ENCODE measurements at places on chromosomes 4 and X. TPM values are rescaled to one million over a fixed set of nuclear protein-coding genes. Genes with fewer than 3 reads are reported as not detected.

DNA sequence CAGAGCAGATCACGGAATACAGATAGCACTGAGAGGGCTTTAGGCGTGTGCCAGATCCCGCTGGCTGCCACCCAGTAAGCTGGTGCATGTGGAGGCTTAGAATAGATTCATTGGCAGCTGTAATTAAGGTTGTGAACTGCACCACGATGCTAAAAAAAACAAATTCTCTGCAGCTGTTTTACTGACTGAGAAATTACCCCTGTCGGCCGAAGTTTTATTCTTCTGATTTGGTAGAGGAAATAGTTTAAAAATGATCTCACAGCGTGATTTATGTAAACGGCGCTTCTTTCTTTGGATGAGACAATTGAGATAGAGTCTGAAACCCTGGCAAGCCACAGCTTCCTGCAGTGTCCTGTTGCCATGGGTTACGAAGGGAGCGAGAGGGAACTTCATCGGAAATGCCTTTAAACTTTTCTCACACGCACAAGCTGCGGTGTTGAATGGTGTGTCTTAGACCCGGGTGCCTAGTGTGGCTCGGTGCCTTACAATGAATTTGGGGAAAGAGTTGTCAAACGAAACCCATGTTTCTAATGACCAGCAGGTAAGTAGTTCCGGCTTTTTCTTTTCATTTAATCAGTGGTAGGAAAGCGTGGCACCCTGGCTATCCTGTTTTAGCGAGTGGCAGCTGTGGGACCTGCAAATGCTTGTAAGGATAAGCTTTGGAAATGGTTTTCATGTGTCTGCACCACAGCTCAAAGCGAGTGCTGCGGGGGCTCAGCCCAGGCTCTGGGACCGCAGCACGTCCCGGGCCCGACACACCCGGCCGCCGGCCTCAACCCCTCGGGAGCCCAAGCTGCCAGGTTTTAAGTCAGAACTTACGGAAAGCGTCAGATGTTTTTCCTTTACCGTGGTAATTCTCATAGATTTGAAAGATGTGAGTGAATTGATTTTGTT, 71.7 kb upstream of the HGFAC start:
- peak overlapping the region; percentile 16 for H3K4me3 ChIP-seq
- H3K36me3 ChIP-seq: no peaks in the 10 kb centered on the region
- no peak overlapping the region for H3K27ac ChIP-seq
- peak; percentile 42 for DNase-seq

GRCh38 chrX:121238093-121238492, 190.7 kb downstream of the GLUD2 start:
- H3K4me1 ChIP-seq: no peaks in the 10 kb centered on the region
- no peaks in the 10 kb centered on the region for H3K36me3 ChIP-seq
- H3K27me3 ChIP-seq: no peaks in the 10 kb centered on the region
- no peak overlapping the region for H3K4me3 ChIP-seq

DNA sequence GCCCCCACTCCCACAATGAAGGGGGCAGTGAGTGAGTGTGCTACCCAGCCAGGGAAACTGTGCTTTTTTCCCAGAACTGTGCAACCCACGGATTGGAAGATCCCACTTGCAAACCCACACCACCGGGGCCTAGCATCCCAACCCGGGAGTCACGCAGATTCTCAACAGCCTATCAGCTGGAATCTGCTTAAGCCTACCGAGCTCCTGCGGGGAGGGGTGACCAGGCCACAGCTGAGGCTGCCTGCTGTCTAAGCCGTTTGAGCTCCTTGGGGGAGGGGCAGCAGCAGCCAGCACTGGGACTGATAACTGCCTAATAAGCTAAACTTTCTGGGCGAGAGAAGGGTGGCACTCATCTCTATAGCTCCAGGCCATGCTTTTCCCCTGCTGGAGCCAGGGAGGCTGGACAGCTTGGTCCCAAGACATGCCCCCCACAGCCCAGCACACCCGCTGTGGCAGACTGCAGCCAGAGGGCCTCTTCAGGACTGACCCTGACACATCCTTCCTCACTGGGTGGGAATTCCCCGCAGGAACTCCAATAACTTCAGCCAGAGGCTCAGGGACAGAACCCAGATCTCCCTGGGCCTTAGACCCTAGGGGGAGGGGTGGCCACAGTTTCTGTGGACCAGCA, 161.3 kb upstream of the MAGEB18 start:
- no peak for DNase-seq
- H3K4me3 ChIP-seq: no peak overlapping the region

- H3K27me3 ChIP-seq: no peaks in the 10 kb centered on the region
- H3K4me3 ChIP-seq: no peak overlapping the region
- H3K36me3 ChIP-seq: no peaks in the 10 kb centered on the region
- no peak for DNase-seq
These were observed 40.7 kb upstream of the GPC3 start for GRCh38 chrX:134025986-134026545.

Gene POU3F4
- not detected for total RNA-seq

- H3K27ac ChIP-seq: no peak overlapping the region
- no peaks in the 10 kb centered on the region for H3K36me3 ChIP-seq
- no peaks in the 10 kb centered on the region for H3K4me1 ChIP-seq
- no peak overlapping the region for H3K4me3 ChIP-seq
- DNase-seq: no peak
These were observed 40.9 kb upstream of the GYPA start for GRCh38 chr4:144181391-144181790.

DNA sequence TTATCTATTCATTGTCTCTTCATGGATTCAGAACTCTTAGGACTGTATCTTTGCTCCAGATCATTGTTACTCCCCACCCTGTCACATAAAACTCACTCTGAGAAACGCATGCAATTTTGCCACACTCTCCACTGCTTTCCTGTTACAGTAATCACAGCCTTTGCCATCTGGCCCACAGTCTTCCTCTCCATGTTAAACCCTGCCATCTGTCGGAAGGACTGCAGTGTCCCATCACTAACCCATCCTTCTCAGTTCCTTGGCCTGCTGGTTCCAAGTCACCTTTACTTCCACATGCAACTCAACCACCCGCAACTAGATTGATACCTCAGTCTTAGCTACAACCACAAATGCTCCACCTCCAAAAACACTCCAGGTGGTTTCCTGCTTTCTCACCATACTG, 308.7 kb upstream of the FAM241A start:
- DNase-seq: no peak
- no peaks in the 10 kb centered on the region for H3K36me3 ChIP-seq

Gene SLC2A9
- 5.2 TPM for total RNA-seq

DNA sequence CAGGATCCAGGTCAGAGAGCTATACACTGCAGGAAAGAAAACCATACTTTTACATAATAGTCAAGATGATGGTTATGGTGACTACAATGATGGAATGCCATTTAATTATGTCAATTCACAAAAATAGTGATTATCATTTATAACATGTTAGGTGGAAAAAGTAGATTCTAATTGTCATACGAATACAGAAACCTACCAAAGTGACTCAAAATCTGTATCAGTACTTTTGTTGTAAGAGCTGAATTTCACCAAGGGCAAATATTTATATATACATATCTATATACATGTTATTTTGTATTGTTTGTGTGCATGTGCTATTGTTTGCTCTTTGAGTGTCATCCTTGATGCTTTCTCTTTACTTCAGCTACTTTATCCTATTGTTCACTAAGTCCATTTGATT, 485.4 kb downstream of the INPP4B start:
- H3K36me3 ChIP-seq: no peaks in the 10 kb centered on the region
- H3K4me3 ChIP-seq: no peak overlapping the region
- DNase-seq: no peak
- H3K4me1 ChIP-seq: peaks cover 19% of the 10 kb centered on the region
- H3K27me3 ChIP-seq: no peaks in the 10 kb centered on the region
- peak overlapping the region; percentile 39 for H3K27ac ChIP-seq

DNA sequence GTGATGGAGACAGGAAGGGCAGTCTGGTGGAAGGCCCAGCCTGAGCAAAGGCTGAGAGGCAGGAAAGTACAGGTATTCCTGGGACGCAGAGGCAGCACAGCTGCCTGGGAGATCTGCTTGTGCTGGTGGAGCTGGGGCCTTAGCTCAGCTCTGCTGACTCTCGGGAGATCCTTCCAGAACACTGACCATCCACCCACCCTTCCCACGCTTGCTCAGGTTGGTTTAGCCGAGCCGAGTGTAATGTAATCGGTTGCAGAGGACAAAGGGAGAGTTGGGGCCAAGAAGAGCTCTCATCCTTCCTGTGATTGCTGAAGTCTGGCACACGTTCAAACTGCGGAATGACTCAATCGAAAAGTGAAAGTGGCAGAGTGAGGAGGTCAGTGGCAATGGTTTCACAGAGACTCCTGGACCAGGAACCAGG, 43.1 kb upstream of the GPR78 start:
- H3K4me1 ChIP-seq: no peaks in the 10 kb centered on the region
- DNase-seq: no peak
- H3K27me3 ChIP-seq: no peaks in the 10 kb centered on the region
- H3K27ac ChIP-seq: no peak overlapping the region
- no peak overlapping the region for H3K4me3 ChIP-seq
- H3K36me3 ChIP-seq: no peaks in the 10 kb centered on the region

DNA sequence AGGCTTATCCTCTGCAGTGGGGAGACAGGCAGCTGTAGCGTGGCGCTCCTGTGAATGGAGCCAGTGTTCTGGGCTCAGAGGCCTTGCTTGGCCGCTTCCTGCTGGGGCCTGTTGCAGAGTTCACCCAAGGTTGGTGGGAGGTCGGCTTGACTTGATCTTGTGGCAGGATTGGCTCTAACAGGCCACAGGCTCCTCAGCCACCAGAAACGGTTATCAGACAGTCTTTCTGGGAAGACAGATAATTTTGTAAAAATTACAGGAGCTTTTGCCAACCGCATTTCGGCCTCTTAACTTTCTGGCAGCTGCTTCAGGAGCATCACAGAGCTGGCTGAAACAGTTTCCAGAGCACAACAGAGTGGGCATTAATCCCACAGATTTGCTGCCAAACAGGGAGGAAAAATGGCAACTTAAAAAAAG, 66.4 kb downstream of the DIPK2B start:
- DNase-seq: no peak
- H3K4me3 ChIP-seq: no peak overlapping the region
- H3K27me3 ChIP-seq: no peaks in the 10 kb centered on the region
- no peak overlapping the region for H3K27ac ChIP-seq
- H3K4me1 ChIP-seq: no peaks in the 10 kb centered on the region

DNA sequence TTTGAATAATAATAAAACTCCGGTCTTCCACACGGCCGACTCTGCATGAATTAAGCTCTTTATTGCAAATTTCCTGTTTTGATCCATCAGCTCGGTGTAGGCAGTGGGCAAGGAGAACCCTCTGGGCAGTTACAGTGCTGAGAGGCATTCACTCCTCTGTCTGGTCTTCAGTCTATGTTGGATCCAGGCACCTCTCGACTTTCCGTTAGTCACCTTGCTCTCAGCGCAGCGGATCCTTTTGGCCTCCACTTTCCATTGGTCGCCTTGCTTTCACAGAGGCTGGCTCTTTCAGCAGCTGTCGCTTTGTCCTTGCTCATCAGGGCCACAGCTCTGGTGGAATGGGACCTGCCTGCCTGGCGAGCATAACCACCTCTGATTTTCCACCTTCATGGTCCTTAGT, 52.9 kb downstream of the TRMT44 start:
- DNase-seq: no peak
- H3K4me1 ChIP-seq: no peaks in the 10 kb centered on the region
- no peaks in the 10 kb centered on the region for H3K36me3 ChIP-seq
- H3K27ac ChIP-seq: no peak overlapping the region
- H3K4me3 ChIP-seq: no peak overlapping the region
- H3K27me3 ChIP-seq: peaks cover 4% of the 10 kb centered on the region

DNA sequence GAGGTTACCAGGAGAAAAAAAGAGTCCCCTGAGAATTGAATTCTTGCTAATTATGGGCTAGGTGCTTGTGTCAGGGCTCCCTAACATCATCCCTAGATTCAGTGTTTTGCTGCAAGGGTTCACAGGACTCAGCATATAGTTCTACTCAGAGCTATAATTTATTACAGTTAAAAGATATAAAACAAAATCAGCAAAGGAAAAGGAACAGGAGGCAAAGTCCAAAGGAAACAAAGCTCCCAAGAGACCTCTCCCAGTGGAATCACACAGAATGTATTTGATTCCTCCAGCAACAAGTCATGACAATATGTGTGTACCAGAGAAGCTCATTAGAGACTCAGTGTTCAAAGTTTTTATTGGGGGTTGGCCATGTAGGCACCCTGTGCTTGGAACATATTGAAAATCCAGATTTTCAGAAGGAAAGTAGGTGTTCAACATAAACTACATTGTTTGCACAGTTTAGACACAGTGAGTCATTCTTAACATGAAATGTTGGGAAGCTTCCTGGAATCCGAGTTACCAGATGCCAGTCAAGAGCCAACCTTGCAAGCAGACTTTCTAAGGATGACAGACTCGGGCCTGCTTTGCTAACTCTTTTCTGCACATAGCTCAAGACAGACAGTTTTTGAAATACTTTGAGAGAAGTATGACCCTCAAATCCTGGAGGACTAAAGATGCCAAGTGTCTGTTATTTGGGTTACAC, 311.3 kb upstream of the EMCN start:
- H3K36me3 ChIP-seq: no peaks in the 10 kb centered on the region
- H3K4me3 ChIP-seq: no peak overlapping the region
- H3K27me3 ChIP-seq: no peaks in the 10 kb centered on the region
- no peak for DNase-seq

Gene SSX4
- total RNA-seq: not detected

Gene RBPJ
- 58.6 TPM for total RNA-seq

Gene PCYT1B
- 0.50 TPM for total RNA-seq

- DNase-seq: no peak
- no peak overlapping the region for H3K27ac ChIP-seq
- H3K4me1 ChIP-seq: no peaks in the 10 kb centered on the region
- no peaks in the 10 kb centered on the region for H3K27me3 ChIP-seq
These were observed 52.8 kb downstream of the PPP1R2C start for GRCh38 chrX:42725196-42725595.

- no peak overlapping the region for H3K27ac ChIP-seq
- no peak overlapping the region for H3K4me3 ChIP-seq
- H3K27me3 ChIP-seq: no peaks in the 10 kb centered on the region
- no peaks in the 10 kb centered on the region for H3K36me3 ChIP-seq
These were observed 11.6 kb downstream of the SMIM20 start for GRCh38 chr4:25925486-25926201.

DNA sequence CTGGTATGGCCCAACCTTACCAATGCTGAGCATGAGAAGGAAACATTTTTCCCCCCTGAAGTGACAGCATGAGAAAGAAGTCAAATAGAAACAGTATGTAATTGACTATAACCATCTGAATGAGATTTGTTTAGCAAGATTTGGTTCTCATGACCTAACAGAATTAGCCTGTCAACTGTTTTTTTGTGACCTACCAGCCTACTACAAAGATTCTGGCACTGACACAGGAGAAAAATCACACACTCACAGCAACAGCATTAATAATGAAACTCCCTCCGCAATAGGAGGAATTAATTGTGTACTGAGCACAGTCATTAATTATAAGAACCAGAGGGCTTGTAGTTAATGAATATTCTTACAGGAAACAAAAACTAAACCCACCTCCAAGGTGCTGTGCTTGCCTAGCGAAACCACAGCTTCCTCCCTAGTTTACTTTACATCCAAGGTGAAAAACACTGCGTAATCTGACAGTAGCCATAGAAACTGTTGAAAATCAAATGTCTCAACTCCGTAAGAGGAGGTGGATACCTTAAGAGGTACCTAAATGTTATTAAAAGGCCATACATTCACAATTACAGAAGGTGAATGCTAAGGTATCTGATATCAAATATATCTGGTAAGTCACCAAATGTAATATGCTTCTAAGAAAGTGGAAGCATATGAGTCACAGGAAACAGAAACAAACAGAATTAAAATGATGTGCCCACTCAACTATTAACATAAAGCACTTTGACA, 34.9 kb downstream of the MMRN1 start:
- peak; percentile 10 for DNase-seq
- H3K4me1 ChIP-seq: no peaks in the 10 kb centered on the region

- no peaks in the 10 kb centered on the region for H3K36me3 ChIP-seq
- no peaks in the 10 kb centered on the region for H3K4me1 ChIP-seq
- no peaks in the 10 kb centered on the region for H3K27me3 ChIP-seq
- DNase-seq: no peak
- H3K4me3 ChIP-seq: no peak overlapping the region
These were observed 161.6 kb upstream of the FAT1 start for GRCh38 chr4:186885289-186885688.

Measured in T-cell (primary cell).